Fibroblast of the aortic adventitia (primary cell): ENCODE measurements at places on chromosomes 3 and 15.

DNA sequence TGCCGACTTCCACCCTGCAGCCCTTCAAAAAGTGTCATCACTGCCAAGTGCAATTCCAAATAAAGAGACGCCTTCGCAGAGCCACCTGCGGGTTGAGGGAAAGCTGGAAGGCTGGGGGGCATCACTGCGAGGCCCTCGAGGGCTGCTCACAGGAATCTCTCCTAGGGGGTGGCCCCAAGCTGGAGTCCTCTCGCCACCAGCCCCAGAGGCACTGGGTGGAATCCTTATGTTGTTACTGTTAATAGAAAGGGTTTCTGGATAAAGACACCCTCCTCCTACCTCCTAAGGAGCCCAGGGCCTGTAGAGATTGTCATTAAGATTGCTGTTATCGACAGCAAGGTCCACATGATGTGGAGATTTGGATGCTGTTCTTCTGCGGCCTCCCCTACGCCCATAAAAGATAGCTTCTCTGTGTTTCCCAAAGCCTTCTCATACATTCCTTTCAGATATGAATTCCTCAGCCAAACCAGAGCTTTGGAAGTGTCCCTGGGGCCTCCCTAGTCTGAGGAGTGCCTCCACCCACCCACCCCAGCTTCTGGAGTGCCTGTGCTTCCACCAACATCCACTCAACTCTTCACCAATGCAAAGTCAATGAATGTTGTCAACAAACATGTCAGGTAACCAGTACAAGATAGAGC, 512.7 kb downstream of the SHQ1 start:
- peak; percentile 36 for DNase-seq

DNA sequence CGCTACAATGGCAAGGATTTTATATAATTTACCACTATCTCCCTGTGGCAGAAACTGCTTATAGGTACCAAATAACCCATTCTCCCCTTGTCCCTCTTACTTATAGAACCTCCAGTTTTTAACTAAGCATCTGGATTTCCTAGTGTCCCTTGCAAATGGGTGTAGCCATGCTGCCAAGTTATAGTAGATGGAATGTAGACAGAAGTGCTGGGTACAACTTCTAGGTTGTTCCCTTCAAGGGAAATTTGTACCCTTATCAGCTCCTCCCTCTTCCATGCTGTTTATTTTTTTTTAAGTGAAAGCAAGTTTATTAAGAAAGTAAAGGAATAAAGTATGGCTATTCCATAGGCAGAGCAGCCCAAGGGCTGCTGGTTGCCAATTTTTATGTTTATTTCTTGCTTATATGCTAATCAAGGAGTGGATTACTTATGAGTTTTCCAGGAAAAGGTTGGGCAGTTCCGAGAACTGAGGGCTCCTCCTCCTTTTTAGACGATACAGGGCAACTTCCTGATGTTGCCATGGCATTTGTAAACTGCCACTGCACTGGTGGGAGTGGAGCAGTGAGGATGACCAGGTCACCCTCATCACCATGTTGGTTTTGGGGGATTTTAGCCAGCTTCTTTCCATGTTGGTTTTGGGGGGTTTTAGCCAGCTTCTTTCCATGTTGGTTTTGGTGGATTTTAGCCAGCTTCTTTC, 40.1 kb upstream of the TM4SF19 start:
- DNase-seq, result no peak

DNA sequence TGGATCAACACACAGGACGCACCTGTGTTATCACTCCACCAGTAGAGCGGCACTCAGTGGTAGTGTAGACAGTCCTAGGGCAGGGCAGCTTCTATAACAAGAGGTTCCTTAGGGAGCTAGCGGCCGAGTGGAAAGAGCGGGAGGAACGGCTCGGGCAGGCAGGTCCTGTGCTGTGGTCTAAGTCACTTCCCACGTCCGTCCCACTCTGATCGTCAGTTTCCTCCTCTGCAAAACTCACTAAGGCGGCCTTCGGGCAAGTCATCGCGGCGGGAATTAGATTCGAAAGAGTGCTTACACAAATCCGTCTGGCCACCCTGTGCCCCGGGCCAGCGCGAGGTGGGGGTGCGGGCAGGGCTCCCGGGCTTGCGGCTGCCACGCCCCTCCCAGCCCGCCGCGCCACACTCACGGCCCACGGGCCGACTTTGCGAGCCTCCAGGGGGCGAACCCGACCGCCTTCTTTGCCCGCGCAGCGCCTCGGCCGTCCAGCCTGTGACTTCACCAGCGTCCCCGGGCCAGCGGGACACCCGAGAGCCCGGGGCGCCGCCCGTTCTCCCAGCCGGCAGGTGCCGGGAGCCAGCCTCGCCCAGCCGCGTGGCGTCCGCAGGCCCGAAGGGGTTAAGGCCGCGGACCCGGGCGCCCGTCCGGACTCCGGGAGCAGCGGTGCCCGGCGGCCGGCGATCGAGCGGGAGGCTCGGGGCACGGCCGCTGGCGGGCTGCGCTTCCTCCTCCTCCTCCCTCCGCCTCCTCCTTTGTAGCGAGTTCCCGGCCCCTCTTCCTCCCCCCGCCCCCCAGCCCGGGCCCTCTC, 416 bp upstream of the CORO2B start:
- peak; percentile 69 for DNase-seq

- DNase-seq, result no peak
Measured at GRCh38 chr15:66587749-66588148, 22.0 kb upstream of the LCTL start.

- no peak for DNase-seq
Measured at GRCh38 chr3:156840826-156841689, 14.9 kb downstream of the LEKR1 start.

DNA sequence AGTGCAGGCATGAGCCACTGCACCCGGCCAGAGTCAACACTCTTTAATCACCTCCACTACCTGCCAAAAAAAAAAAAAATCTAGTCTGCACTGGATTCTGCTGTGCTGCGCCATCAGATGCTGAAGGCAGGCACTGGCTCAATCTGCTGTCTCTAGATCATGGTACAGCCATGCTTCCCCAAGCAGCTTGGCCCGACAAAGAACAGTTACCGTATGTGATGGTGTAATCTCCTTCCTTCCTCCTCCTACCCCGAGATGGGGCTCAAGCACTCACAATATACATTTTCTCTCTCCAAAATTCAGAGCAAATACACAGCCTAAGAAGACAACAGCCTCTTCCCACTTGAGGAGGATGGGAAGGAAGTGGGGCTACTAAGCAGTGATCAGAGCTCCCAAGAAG, 45.1 kb downstream of the DAPK2 start:
- no peak for DNase-seq

GRCh38 chr3:27423463-27423862, 54.3 kb upstream of the NEK10 start:
- peak; percentile 41 for DNase-seq
